Lung (tissue), 17 donors: ENCODE measurements at places on chromosomes 12 and 14. TPM values are rescaled to one million over a fixed set of nuclear protein-coding genes. Genes with fewer than 3 reads are reported as not detected.

DNA sequence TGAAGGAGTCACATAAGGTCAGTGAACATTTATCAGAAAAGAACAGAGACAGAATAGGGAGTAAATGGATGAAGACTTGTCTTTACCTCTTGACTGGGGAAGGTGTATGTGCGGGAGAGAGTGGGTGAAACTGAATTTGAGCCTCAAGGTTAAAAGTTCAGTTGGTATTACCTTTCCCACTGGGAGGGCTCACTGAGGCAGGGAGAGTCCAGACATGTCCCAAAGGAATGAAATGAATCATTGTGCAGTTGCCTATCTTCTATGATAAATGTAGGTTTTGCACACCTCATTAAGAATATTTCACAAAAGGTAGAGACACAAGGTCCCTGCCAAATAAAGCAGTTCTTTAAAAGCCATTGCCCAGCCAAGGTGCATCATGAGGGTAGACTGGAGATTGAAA lies 105.2 kb downstream of the KCNA5 start:
- H3K4me1 ChIP-seq = no peaks in the 10 kb centered on the region
- no peak overlapping the region for H3K4me3 ChIP-seq
- H3K27me3 ChIP-seq = no peaks in the 10 kb centered on the region
- no peak overlapping the region for H3K27ac ChIP-seq
- DNase-seq = no peak

DBX2 gene
- total RNA-seq = not detected

EIF2B2 gene
- 35.4 TPM for total RNA-seq

DNA sequence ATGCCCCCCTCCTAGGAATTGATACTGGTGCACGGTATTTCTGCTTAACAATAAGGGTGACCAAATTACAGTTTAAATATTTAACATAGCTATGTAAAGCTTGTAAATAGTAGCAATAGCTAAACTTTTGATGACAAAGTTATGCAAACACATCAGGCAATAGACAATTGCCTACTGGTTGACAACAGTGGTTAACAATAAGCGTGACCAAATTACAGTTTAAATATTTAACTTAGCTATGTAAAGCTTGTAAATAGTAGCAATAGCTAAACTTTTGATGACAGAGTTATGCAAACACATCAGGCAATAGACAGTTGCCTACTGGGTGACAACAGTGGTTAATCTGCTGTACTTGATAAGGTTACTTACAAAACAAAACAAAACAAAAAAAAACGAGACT lies 886.5 kb upstream of the FLRT2 start:
- H3K36me3 ChIP-seq = no peaks in the 10 kb centered on the region
- no peak overlapping the region for H3K27ac ChIP-seq
- no peak overlapping the region for H3K4me3 ChIP-seq
- no peak for DNase-seq

DNA sequence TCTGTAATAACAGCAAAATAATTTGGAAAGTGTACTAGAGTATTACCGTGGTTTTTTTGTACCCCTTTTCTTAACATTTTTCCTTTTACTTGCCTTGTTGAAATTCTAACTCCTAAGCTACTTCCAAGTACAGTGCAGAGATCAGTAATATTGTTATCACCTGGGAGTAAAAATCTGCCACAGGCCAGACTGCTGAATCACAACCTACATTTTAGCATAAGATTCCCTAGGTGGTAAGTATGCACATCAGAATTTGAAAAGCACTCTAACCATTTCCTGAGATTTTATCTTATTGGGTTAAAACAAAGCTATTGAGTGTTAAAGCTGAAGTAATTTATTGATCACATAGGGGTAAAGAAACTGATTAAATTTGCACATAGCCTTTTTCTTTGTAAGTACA lies 55.2 kb upstream of the KCNH3 start:
- peaks cover 2% of the 10 kb centered on the region for H3K4me1 ChIP-seq
- H3K27me3 ChIP-seq = no peaks in the 10 kb centered on the region

- H3K27ac ChIP-seq = peak overlapping the region; percentile 71
- peak overlapping the region; percentile 92 for H3K4me3 ChIP-seq
- H3K36me3 ChIP-seq = no peaks in the 10 kb centered on the region
- peaks cover 12% of the 10 kb centered on the region for H3K4me1 ChIP-seq
- no peaks in the 10 kb centered on the region for H3K27me3 ChIP-seq
- peak; percentile 35 for DNase-seq
These were observed 827 bp downstream of the ALDH2 start for GRCh38 chr12:111767362-111768158.

DNA sequence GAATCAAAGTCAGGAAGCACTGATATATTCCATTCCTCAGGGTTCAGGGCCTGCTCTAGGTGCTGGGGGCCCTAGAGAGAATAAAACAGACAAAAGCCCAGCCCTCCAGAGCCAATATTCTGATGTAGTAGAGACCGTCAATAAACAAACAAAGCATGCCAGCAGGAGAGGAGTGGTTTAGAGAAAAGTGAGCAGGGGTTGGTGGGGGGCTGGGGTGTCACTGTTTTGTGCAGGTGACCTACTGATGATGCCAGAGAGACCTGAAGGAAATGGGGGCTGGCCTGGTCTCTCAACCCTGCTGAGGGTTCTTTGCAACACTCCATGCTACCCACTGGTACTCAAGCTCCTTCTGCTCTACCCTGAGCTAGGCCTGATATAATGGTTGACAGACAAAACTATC lies 26.5 kb downstream of the IL26 start:
- H3K4me3 ChIP-seq = no peak overlapping the region
- no peaks in the 10 kb centered on the region for H3K27me3 ChIP-seq
- H3K4me1 ChIP-seq = no peaks in the 10 kb centered on the region
- no peak overlapping the region for H3K27ac ChIP-seq
- no peaks in the 10 kb centered on the region for H3K36me3 ChIP-seq

- no peak overlapping the region for H3K27ac ChIP-seq
- no peak for DNase-seq
- peaks cover 14% of the 10 kb centered on the region for H3K36me3 ChIP-seq
- no peaks in the 10 kb centered on the region for H3K4me1 ChIP-seq
- H3K4me3 ChIP-seq = no peak overlapping the region
These were observed 62.1 kb downstream of the ACACB start for GRCh38 chr12:109178532-109178931.

GRCh38 chr12:95173392-95174251 lies 43.6 kb downstream of the FGD6 start:
- peak; percentile 89 for DNase-seq
- H3K27me3 ChIP-seq = no peaks in the 10 kb centered on the region
- peaks cover 12% of the 10 kb centered on the region for H3K4me1 ChIP-seq
- no peak overlapping the region for H3K4me3 ChIP-seq
- no peaks in the 10 kb centered on the region for H3K36me3 ChIP-seq
- peak overlapping the region; percentile 32 for H3K27ac ChIP-seq

DNA sequence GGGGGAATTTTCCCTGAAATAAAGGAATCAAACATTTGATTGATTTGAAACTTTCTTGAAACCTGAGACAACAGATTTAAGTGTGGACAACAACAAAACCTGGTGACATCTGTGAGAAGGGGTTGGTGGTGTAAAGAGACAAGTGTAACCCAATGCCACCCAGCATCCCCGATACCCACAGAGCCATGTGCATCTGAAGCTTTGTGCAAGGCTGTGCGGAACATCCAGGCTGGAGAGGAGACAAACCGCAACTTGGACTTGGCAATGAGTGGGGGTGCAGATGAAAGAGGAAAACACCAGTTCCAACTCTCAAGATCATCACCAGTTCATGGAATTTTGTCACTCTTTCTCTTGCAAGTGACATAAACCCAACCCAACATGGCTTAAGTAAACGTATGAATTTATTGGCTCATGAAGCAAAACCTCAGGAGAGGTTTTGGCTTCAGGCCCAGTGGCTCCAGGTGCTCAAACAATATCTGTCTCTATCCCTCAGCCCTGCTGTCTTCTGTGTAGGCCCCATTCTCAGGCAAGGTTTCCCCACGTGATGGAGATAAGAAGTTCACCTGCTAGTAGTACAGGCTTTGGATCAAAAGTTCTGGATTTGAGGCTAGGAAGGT lies 55.2 kb upstream of the NTF3 start:
- H3K36me3 ChIP-seq = no peaks in the 10 kb centered on the region
- no peak overlapping the region for H3K27ac ChIP-seq
- H3K4me3 ChIP-seq = no peak overlapping the region
- H3K27me3 ChIP-seq = no peaks in the 10 kb centered on the region
- no peaks in the 10 kb centered on the region for H3K4me1 ChIP-seq

DNA sequence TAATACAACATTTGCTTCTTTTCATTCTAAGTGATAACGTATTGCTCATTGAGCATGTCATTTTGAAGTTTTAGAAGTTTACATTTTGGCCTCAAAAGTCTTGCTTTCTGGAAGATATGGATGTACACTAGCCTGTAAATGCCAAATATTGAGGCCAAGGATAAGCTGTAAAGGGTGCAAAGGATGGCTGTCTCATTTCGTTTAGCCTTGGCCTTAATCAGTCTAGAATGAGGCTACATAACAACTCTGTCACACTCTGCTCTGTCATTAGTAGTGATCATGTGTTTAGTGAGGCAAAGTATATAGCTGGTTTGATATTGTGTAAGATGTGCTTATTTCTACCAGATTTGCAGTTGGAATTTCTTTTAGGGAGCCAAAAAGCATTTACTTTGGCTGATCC lies 344.5 kb downstream of the TMTC2 start:
- no peaks in the 10 kb centered on the region for H3K4me1 ChIP-seq
- DNase-seq = peak; percentile 95
- no peak overlapping the region for H3K27ac ChIP-seq

DNA sequence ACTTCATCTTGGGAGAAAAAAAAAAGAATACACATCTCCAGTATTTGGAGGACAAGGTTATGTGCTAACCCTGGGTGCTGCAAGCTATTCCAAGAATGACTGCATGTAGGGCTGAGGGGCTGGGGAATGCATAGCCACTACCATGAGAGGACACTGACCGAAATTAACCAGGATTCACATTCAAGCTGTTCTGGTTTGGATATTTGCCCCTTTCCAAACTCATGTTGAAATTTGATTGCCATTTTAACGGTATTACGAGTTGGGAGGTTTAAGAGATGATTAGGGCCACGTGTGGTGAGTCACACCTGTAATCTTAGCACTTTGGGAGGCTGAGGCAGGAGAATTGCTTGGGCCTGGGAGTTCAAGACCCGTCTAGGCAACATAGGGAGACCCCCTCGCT lies 18.5 kb upstream of the MARK3 start:
- no peak for DNase-seq
- H3K36me3 ChIP-seq = no peaks in the 10 kb centered on the region
- H3K4me3 ChIP-seq = no peak overlapping the region
- H3K4me1 ChIP-seq = no peaks in the 10 kb centered on the region
- no peak overlapping the region for H3K27ac ChIP-seq
- H3K27me3 ChIP-seq = no peaks in the 10 kb centered on the region

OR6C2 gene
- total RNA-seq = 0.14 TPM

DNA sequence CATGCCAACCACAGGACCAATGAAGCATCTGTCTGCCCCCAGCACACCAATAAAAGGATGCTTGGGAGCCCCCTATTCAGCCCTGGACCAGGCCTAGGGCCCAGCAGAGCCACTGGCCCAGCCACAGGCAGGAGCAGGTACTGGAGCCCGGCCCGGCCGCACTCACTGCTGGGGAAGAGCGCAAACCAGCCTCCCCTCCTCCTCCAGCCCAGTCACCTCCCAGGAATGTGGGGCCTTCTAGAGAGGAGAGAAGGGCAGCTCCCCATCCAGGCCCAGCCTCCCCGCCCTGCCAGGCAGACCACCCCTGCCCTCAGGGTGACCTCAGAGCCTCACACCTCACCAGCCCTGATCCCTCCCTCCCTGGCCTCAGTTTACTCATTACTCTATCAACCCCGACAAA lies 56.2 kb downstream of the CCNK start:
- no peaks in the 10 kb centered on the region for H3K36me3 ChIP-seq
- H3K4me1 ChIP-seq = peaks cover 14% of the 10 kb centered on the region
- no peak overlapping the region for H3K4me3 ChIP-seq
- H3K27ac ChIP-seq = peak overlapping the region; percentile 28
- no peak for DNase-seq

- no peak overlapping the region for H3K4me3 ChIP-seq
- H3K27ac ChIP-seq = no peak overlapping the region
- no peaks in the 10 kb centered on the region for H3K36me3 ChIP-seq
- H3K4me1 ChIP-seq = no peaks in the 10 kb centered on the region
- H3K27me3 ChIP-seq = no peaks in the 10 kb centered on the region
These were observed 364.5 kb downstream of the ADGRD1 start for GRCh38 chr12:131318045-131318685.

PRIMA1 gene
- 0.40 TPM for total RNA-seq

GRCh38 chr14:32940711-32941667 lies 2.3 kb downstream of the NPAS3 start:
- H3K27me3 ChIP-seq = peaks cover 55% of the 10 kb centered on the region
- H3K27ac ChIP-seq = no peak overlapping the region
- no peaks in the 10 kb centered on the region for H3K4me1 ChIP-seq
- DNase-seq = no peak
- no peak overlapping the region for H3K4me3 ChIP-seq

GRCh38 chr14:29109589-29109988 lies 343.0 kb downstream of the FOXG1 start:
- H3K4me3 ChIP-seq = no peak overlapping the region
- no peaks in the 10 kb centered on the region for H3K4me1 ChIP-seq
- no peaks in the 10 kb centered on the region for H3K36me3 ChIP-seq
- no peak overlapping the region for H3K27ac ChIP-seq
- DNase-seq = no peak
- H3K27me3 ChIP-seq = no peaks in the 10 kb centered on the region

LDHB gene
- 480 TPM for total RNA-seq

SERPINA9 gene
- total RNA-seq = not detected

DNA sequence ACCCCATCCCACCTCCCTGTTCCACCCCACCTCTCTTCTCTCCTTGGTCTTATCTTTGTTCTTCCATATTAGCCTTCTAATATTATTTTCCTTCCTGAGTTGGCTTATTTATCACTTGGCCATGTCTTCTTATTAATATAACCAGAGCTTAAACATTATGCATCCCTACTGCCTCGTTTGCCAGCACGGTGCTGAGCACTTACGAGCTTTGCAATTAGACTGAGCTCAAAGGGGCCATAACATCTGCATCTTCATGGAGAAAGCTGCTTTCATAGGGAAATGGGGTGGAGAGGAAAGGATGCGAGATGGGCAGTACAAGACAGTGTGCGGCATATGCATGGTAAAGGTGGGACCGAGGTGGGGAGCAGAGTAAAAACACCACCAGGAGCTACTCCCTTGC lies 342.8 kb downstream of the FUT8 start:
- no peaks in the 10 kb centered on the region for H3K27me3 ChIP-seq
- no peak overlapping the region for H3K27ac ChIP-seq
- DNase-seq = no peak
- H3K4me1 ChIP-seq = no peaks in the 10 kb centered on the region

GRCh38 chr14:56284641-56285040 lies 166.4 kb downstream of the PELI2 start:
- H3K27me3 ChIP-seq = no peaks in the 10 kb centered on the region
- no peaks in the 10 kb centered on the region for H3K36me3 ChIP-seq
- H3K4me3 ChIP-seq = no peak overlapping the region

- H3K36me3 ChIP-seq = no peaks in the 10 kb centered on the region
- H3K27me3 ChIP-seq = no peaks in the 10 kb centered on the region
- H3K4me1 ChIP-seq = peaks cover 25% of the 10 kb centered on the region
- H3K27ac ChIP-seq = no peak overlapping the region
- no peak for DNase-seq
- H3K4me3 ChIP-seq = no peak overlapping the region
These were observed 12.3 kb downstream of the UBE2N start for GRCh38 chr12:93429448-93429847.

GRCh38 chr12:82517027-82517426 lies 158.7 kb downstream of the METTL25 start:
- no peak for DNase-seq
- H3K27ac ChIP-seq = no peak overlapping the region
- no peak overlapping the region for H3K4me3 ChIP-seq
- no peaks in the 10 kb centered on the region for H3K4me1 ChIP-seq
- H3K27me3 ChIP-seq = no peaks in the 10 kb centered on the region

KSR2 gene
- 1.8 TPM for total RNA-seq

GRCh38 chr12:77058740-77059139 lies 6.6 kb downstream of the E2F7 start:
- H3K4me3 ChIP-seq = no peak overlapping the region
- no peaks in the 10 kb centered on the region for H3K36me3 ChIP-seq
- no peak for DNase-seq
- no peak overlapping the region for H3K27ac ChIP-seq
